ENCODE measurements at places on chromosomes 6 and 20.

DNA sequence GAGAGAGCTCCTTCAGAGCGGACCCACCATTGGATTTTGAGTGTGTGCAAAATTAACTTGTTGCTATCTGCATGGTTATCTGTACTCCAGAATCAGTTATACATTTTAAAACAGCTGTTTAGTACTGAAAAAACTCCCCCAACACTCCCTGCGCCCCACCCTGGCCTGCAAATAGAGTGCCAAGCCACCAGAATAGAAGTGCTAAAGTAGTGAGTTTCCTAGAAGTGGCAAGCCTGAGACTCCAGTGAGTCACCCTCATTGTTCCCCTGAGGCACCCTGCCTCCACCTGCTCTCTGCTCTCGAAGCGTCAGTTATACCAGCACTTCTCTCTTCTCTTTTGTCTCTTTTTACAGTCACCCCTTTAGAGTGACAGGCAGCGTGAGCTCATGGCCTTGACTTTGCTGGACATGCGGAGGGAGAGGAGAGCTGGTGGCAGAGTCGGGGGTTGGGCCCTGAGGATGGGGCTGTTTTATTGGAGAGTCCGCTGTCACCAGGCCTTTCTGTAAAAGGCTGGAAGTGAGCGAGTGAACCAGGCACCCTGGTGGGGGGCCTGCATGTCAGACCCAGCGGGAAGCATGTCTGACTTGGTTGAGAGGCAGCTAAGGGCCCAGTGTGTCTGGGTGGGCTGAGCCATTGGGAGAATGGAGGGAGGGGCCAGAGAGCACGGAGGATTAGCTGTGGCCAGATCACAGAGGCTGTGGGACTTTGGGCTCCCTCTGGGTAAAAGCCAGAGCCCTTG lies 10.4 kb downstream of the IGF2R start:
- DNase-seq: no peak

DNA sequence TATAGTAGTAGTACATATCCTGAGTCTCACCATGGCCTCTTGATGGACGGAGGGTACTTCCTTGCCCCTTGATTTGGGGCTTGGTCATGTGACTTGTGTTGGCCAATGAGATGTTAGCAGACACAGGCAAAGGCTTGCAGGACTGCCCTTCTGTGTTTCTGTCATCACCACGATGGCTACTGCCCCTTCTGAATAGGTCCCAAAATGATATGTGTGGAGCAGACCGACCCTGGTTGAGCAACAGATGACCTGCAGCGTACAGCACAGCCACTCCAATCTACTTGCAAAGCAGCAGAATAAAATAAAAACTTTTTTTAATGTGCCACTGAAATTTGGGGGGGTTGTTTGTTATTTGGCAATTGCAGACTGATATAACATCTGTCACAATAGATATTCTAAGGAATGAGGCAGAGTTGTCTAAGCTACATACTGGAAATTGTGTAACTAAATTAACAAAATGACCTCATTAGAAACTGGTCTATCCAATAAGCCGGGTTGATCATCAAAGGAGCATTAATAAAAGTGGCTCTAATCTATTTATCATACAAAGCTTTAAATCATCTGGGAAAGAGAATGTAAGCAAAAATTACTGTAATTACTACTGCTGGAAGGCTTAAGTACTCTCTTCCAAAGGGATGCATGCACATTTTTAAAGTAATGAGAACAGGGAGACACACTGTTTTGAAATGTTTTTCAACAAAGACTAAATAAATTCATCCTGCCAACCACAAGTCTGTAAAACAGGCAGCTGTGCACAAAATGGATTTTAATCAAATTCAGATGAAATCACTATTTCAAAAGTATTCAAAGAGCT lies 209.5 kb downstream of the KIF16B start:
- no peak for DNase-seq

GRCh38 chr6:55299286-55299985 lies 27.8 kb upstream of the GFRAL start:
- no peak for DNase-seq

DNA sequence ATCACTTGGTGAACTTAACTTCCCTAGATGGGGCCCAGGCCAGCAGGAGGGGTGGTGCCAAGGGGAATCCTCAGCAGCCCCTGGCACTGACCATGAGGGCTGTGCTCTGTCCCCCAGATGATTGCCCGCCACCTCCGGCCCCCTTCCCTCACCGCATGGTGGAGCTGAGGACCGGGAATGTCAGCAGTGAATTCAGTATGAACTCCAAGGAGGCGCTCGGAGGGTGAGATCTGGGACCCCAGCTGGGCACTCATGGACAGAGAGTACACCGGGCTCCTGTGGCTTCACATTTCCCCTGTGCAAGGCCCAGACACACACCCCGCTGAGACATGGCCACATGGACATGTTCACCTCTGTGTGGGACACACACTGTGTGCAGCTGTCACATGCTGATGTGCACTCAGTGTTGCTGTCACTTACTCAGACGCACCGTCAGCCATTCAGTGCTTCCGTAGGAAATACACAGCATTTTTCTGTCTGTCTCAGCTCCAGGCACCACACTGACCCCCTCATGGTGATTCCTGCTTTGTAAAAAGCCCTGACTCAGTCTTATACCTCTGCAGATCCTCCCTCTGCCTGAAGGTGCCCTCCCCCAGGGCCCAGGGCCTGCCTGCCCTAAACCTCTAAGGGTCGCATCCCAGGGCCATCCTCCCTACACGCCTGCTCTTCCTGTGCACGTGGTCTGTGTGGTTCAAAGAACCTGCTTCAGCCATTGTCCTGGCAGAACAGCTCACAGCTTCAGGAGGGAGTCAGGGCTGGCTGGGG lies 4.4 kb downstream of the MYLK2 start:
- DNase-seq: no peak

DNA sequence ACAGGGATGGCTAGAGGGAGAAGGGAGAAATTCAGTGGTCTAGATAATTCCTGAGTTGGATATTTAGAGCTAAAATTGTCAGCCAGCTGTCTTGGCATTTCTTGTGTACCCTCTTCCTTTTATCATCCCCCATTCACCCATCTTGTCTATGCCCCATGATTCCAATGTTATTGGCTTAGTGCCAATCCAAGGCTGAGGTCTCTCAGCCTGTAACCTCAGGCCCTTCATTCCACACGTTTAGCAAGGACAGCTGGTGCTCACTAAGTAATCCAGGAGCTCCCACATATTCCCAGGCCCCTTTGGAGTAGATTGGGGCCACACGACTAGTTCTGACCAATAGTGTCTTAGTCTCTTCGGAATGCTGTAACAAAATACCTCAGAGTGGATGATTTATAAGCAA lies 112.4 kb upstream of the ATXN1 start:
- no peak for DNase-seq

GRCh38 chr6:39128832-39129231 lies 13.8 kb upstream of the SAYSD1 start:
- DNase-seq: no peak

- no peak for DNase-seq
Observed at GRCh38 chr6:167517254-167517916, 192.5 kb downstream of the TTLL2 start.

GRCh38 chr20:32362901-32363364 lies 4.8 kb downstream of the ASXL1 start:
- DNase-seq: no peak

- no peak for DNase-seq
Observed at GRCh38 chr20:6485351-6485750, 282.1 kb upstream of the BMP2 start.

GRCh38 chr6:16974704-16975359 lies 127.0 kb upstream of the STMND1 start:
- no peak for DNase-seq

GRCh38 chr20:48924756-48925109 lies 3.2 kb downstream of the ARFGEF2 start:
- DNase-seq: no peak

- no peak for DNase-seq
Observed at GRCh38 chr6:136737374-136737844, 54.9 kb downstream of the MAP3K5 start.

- no peak for DNase-seq
Observed at GRCh38 chr6:26206868-26207801, 119.9 kb downstream of the HFE start.

GRCh38 chr6:29071831-29072723 lies 15.0 kb downstream of the OR2B3 start:
- DNase-seq: no peak

DNA sequence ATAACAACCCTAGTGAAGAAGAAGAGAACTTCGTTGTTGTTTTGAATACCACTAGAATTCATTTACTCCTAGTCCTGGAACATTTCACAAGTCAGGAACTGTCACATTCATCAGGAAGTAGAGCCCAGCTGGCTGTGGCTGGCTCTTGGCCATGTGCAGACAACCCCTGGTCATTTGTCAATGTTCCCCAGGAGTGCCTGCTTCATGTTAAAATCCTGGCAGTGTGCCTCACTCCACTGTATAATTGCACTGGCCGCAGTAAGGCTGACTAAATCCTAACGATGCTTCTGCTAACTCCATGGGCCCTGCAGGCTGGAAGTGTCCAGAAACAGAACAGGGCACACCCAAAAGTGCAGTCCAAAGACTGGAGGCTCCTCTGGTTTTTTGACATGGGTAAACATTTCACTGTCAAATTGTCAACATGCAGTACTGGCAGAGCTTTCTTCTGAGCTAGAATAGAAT lies 41.5 kb upstream of the ADGRF1 start:
- no peak for DNase-seq

GRCh38 chr6:90536520-90536919 lies 50.4 kb downstream of the MAP3K7 start:
- no peak for DNase-seq

DNA sequence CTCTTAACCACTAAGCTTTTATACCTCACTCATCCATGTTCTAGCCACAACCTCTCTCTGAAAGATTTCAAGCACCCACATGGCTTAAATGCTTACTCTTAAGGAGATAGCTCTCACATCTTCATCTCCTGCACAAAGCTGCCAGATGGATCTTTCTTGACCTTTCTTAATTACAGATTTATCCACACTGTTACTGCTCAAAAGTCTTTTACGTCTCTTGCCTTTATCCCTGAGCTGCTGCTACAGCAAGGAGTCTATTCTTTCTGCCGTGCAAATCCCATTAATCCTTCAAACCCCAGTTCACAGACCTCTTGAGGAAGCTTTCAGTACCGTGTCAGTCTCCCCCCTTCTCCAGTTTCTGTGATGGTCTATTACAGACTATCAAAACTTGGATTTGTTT lies 54.6 kb downstream of the B4GALT5 start:
- DNase-seq: no peak

GRCh38 chr20:5356941-5357340 lies 40.2 kb upstream of the PROKR2 start:
- no peak for DNase-seq

DNA sequence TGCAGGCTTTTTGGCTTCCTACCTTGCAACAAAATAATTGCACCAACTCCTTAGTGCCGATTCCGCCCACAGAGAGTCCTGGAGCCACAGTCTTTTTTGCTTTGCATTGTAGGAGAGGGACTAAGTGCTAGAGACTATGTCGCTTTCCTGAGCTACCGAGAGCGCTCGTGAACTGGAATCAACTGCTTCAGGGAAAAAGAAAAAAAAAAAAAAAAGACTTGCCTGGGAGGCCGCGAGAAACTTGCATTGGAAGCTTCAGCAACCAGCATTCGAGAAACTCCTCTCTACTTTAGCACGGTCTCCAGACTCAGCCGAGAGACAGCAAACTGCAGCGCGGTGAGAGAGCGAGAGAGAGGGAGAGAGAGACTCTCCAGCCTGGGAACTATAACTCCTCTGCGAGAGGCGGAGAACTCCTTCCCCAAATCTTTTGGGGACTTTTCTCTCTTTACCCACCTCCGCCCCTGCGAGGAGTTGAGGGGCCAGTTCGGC lies 420 bp downstream of the SOX4 start:
- DNase-seq: no peak

DNA sequence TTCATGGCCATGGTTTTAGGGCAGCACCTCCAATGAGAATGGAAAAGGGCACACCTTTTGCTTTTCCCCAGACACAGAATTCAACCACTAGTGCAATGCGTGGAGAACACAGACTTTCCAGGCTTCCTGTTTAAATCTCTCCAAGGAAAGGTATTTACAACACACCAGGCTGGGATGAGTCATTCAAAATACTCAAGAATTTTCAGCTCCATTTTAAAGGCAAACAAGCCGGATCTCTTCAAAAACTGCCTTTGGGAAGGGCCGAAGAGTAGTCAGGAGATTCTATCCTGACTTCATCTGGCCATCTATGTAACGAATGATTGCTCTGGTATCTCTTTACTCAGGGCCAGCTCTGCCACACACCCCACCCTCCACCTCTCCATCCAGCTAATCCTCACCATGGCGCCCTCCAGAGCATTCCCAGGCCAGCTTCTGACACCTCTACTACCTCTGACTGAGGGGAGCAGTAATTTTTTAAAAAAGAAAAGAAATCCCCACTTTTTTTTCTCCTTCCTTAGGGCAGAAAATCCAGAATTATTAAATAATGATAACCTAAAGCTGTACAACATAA lies 254.6 kb downstream of the LY86 start:
- DNase-seq: no peak

GRCh38 chr6:158771399-158772152 lies 47.6 kb downstream of the EZR start:
- no peak for DNase-seq

All from GOT3 (cell line).